ENCODE measurements at places on chromosomes 16 and 17.

- DNase-seq: no peak
Measured at GRCh38 chr16:8703693-8704092, 29.3 kb downstream of the ABAT start.

DNA sequence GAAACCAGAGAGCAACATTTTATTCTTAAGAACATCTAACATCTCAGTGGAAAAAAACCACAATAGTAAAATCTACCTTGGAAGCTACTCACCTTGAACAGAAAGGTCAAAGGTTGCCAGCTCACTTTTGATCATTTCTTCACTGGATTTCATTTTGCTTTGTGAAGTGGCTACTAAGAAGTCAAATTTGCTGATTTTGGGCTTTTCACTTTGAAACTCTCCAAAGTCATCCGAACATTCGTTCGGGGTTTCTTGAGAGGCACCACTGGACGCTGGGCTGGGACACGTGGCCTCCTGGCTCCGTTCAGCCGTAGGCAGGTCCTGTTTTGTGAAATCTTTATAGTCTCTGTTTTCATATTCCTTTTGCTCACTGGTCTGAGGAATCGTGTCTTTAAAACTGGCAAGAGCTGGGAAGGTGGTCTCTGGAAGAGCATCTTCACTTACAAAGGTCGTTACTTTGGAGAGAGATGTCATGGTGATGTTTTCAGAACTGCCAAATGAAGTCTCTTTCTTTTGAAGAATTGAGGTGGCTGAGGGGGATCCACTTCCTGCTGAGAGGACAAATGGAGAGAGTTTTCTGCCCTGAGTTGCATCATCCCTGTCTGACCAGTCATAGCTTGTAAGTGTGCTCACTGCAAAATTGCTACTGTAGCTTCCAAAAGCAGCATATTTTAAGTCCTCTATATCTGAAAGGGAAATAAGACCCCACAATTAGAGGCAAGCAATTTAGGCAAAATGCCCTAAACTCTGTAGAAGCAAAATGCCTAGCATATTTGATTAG is 52.4 kb downstream of the DUSP14 start:
- DNase-seq: no peak

- DNase-seq: no peak
Measured at GRCh38 chr16:66588981-66589713, 9.9 kb downstream of the CMTM2 start.

DNA sequence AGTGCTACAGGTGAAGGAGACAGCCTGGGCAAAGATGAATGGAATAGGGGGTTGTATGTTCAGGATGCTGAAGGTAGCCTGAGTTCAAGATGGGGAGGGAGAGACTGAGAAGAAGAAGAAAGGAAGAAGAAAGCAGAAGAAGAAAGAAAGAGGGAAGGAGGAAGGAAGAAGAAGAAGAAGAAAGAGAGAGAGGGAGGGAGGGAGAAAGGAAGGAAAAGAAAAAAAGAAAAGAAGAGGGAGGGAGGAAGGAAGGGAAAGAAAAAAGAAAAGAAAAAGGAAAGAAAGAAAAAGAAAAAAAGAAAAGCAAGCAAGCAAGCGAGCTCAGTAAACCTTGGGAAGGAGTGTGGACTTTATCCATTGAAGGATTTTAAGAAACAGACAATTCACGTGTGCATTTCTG is 7.8 kb downstream of the CCDC42 start:
- no peak for DNase-seq

- DNase-seq: no peak
Measured at GRCh38 chr17:2013994-2014317, 11.2 kb downstream of the RTN4RL1 start.

- DNase-seq: no peak
Measured at GRCh38 chr17:61584866-61585265, 6.2 kb downstream of the NACA2 start.

- DNase-seq: no peak
Measured at GRCh38 chr17:3826191-3826590, 19.9 kb downstream of the NCBP3 start.

GRCh38 chr17:74520790-74521480 is 10.3 kb downstream of the CD300LB start:
- DNase-seq: peak; percentile 75

DNA sequence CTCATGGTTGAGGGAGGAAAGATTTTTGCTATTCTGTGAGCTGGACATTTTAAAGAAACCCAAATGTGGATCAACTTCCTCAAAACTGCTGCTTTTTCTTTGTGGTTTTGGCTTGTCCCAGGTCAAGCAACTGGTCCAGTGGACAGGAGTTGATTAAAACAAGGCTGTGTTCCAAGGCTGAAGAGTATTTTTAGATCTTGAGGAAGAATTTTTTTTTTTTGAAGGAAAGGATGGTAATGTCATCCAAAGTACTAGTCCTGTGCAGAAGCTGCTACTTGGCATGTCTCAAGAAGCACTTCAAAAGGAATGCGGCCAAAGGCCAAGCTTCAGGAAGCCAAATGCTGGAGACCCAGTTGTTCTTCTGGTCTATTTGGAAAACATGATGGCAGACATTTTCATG is 8.0 kb upstream of the MYH2 start:
- DNase-seq: no peak

GRCh38 chr16:25553711-25554436 is 137.9 kb upstream of the HS3ST4 start:
- no peak for DNase-seq

DNA sequence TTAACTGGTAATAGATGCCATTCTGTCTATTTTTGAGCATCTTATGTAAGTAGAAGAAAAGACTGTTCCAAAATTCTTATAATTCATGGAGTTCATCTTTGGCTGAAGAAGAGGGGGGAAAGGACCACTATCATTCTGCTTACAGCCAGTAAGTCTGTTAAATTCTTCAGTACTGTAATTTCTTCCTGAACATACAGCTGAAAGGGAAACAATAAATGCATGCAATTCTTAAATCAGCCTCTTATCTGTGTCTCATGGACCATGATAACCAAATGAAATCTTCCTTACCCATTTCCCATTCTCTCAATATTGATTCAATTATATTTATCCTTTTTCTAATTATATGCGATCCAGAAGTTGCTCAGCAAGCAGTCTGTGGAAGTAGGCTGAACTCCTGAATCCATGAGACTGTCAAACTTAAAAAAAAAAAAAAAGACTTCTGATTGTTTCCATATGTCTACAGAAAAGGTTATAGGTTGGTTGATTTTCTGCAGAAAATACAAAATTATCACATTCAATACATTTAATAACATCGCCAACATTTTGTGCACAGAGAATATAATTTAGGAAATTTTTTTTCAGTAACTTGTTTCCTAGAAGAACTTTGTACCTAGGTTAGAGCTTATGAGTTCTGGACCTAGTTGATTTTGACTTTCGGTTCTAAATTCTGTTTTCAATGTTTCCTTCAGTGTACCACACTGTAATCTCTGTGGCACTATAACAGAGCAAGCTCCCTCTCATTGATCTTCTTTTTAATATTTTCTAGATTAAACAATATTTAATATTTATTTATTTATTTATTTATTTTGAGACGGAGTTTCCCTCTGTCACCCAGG is 1.2 kb upstream of the ABCA9 start:
- DNase-seq: no peak

DNA sequence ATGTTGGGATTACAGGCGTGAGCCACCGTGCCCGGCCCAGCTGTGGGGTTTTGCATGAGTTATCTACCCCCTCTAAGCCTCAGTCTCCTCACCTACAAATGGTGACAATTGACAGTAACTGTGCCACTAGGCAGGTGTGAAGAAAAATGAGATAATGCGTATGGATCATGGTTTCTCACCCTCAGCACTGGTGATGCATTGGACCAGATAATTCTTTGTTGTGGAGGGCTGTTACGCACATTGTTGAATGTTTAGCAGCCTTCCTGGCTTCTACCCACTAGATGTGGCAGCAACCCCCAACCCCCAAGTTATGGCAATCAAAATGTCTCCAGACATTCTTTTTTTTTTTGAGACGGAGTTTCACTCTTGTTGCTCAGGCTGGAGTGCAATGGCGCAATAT is 9.0 kb upstream of the HAPSTR1 start:
- DNase-seq: no peak

DNA sequence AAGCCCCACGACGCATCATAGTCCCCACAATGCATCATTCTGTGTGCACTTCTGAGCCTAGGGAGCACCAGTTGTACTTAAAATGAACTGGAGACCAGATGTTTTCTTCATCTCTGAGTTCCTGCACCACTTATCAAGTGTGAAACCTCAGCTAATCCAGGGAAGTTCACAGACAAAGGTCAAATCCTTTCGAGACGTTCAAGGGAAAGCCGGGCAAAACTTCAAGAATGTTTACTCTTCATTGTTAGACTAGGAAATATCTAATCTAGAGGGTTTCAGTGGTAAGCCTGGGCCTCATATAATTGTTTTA is 4.6 kb upstream of the PMP22 start:
- no peak for DNase-seq

- DNase-seq: peak; percentile 63
Measured at GRCh38 chr16:55488306-55488705, 9.3 kb downstream of the MMP2 start.
